ENCODE measurements at places on chromosomes 16 and 17. TPM values are rescaled to one million over a fixed set of nuclear protein-coding genes. Genes with fewer than 3 reads are reported as not detected.

DNA sequence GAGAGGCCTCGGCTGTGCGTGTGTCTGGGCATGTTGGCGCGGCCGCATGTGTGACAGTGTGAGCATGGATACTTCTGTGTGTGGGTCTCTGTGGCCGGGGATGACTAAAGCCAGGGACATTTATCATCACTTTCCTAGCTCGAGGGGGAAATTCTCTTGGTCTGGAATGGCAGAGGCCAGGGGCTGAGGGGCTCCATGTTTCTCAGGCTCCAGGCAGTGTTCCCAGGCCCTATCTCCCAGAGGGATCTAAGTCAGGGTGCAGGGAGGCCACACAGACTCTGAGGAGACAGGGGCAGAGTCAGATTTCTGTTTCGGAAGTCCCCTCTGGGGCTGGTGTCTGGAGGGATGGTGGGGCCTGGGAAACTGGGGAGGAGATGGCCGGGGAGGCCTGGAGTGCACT, 23.7 kb upstream of the SPNS2 start:
- no peak overlapping the region for H3K27ac ChIP-seq
- no peaks in the 10 kb centered on the region for H3K36me3 ChIP-seq
- H3K27me3 ChIP-seq, result no peaks in the 10 kb centered on the region
- DNase-seq, result no peak
- peaks cover 10% of the 10 kb centered on the region for H3K4me1 ChIP-seq

- no peak for DNase-seq
- no peak overlapping the region for H3K27ac ChIP-seq
- H3K4me3 ChIP-seq, result no peak overlapping the region
Measured at GRCh38 chr17:30372755-30373154, 6.0 kb upstream of the CPD start.

- DNase-seq, result no peak
- H3K36me3 ChIP-seq, result no peaks in the 10 kb centered on the region
- H3K27me3 ChIP-seq, result no peaks in the 10 kb centered on the region
- peaks cover 5% of the 10 kb centered on the region for H3K4me1 ChIP-seq
Measured at GRCh38 chr17:63504261-63504660, 18.9 kb upstream of the KCNH6 start.

DNA sequence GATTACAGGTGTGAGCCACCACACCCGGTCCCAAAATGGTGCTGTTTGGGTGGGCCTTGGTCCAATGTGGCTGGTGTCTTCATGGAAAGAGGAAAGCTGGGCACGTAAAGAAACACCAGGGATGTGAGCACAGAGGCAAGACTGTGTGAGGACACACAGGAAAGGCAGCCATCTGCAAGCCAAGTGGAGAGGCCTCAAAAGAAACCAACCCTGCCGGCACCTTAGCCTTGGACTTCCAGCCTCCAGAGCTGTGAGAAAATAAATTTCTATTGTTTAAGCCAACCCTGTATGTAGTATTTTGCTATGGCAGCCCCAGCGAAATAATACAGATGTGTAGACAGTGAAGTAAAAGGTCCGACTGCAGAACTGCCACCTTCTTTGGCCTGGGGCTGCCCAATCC, 68.7 kb downstream of the SLC39A11 start:
- DNase-seq, result no peak
- H3K27ac ChIP-seq, result no peak overlapping the region
- peaks cover 11% of the 10 kb centered on the region for H3K4me1 ChIP-seq
- no peaks in the 10 kb centered on the region for H3K36me3 ChIP-seq
- no peaks in the 10 kb centered on the region for H3K27me3 ChIP-seq

DNA sequence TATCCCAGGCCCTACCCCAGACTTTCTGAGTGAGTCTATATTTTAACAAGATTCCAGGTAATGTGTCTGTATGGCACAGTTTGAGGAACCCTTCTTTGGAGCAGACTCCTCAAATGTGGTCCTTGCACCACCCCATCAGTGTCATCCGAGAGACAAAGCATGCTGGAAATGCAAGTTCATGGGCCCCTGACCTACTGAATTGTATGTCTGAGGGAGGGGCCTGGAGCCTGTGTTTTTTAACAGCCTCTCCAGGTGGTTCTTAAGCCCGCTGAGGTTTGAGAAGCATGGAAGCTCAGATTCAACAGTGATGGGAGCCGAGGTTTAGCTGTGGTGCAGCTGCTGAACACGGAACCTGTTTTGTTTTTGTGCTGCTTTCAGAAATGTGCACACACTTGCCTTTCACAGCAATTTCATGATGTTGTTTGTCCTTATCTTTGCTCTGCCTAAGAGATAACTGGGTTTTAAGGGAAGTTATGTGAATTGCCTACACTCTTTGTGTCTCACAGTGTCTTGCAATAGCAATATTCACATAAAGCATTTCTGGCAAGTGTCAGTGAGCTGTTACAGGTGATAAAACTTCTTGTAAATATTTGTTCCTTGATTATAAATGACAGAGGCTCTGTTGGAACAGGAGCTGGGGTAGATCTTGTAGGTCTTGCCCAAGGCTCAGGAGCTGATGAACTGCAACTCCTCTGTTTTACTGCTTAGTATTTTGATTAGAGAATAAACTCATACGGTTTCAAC, 32.0 kb upstream of the IL34 start:
- no peak for DNase-seq
- H3K4me3 ChIP-seq, result no peak overlapping the region
- no peaks in the 10 kb centered on the region for H3K27me3 ChIP-seq
- H3K4me1 ChIP-seq, result no peaks in the 10 kb centered on the region
- no peak overlapping the region for H3K27ac ChIP-seq

GRCh38 chr16:47073223-47074155, 70.3 kb downstream of the NETO2 start:
- no peak for DNase-seq
- H3K27ac ChIP-seq, result no peak overlapping the region
- no peaks in the 10 kb centered on the region for H3K4me1 ChIP-seq
- H3K27me3 ChIP-seq, result no peaks in the 10 kb centered on the region
- H3K36me3 ChIP-seq, result no peaks in the 10 kb centered on the region

DNA sequence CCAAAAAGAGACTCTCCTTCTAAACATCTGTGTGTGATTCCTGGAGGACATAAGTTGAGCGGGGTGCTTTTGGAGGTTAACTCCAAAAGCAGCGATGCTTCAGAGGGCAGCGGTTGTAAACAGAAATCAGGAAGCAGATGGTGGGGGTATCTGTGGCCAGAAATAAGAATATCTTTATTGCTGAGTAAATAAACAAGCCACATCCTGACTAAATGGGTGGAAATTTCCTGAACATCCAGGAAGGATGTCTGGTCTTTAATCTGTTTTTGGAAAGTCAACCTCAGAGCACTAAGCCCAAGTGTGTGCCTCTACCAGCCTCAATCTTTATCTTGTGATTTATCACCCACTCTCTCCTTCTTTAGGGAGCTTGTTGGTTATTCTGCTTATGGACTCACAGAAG, 123.3 kb downstream of the CDH13 start:
- no peaks in the 10 kb centered on the region for H3K4me1 ChIP-seq
- no peak overlapping the region for H3K27ac ChIP-seq
- no peaks in the 10 kb centered on the region for H3K27me3 ChIP-seq
- H3K36me3 ChIP-seq, result no peaks in the 10 kb centered on the region

- no peaks in the 10 kb centered on the region for H3K4me1 ChIP-seq
- H3K27me3 ChIP-seq, result no peaks in the 10 kb centered on the region
- H3K36me3 ChIP-seq, result no peaks in the 10 kb centered on the region
- H3K27ac ChIP-seq, result no peak overlapping the region
- H3K4me3 ChIP-seq, result no peak overlapping the region
Measured at GRCh38 chr17:70405492-70406220, 236.3 kb downstream of the KCNJ2 start.

DNA sequence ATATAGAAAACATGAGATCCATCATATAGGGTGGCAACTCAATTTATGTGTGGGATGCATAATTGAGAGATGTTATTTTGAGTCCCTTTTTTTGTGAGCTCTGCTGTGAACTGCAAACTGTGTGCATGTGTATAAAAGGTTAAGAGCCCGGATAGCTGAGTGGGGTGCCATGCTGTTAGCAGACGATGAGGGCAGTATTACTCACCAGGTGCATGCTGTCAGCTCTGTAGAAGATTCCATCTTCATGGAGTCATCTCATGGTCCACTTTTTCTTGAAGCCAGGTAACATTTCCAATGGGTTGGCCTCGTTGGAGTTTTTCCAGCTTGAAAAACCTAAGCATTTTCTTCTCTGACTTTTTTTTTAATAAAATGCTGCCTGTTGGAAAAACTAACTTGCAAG, 43.0 kb upstream of the RHBDL3 start:
- no peak overlapping the region for H3K27ac ChIP-seq
- no peaks in the 10 kb centered on the region for H3K4me1 ChIP-seq
- DNase-seq, result no peak
- H3K36me3 ChIP-seq, result no peaks in the 10 kb centered on the region

GRCh38 chr17:33667052-33667509, 374.0 kb upstream of the ASIC2 start:
- H3K27me3 ChIP-seq, result peaks cover 33% of the 10 kb centered on the region
- H3K4me1 ChIP-seq, result no peaks in the 10 kb centered on the region
- H3K27ac ChIP-seq, result no peak overlapping the region

DNA sequence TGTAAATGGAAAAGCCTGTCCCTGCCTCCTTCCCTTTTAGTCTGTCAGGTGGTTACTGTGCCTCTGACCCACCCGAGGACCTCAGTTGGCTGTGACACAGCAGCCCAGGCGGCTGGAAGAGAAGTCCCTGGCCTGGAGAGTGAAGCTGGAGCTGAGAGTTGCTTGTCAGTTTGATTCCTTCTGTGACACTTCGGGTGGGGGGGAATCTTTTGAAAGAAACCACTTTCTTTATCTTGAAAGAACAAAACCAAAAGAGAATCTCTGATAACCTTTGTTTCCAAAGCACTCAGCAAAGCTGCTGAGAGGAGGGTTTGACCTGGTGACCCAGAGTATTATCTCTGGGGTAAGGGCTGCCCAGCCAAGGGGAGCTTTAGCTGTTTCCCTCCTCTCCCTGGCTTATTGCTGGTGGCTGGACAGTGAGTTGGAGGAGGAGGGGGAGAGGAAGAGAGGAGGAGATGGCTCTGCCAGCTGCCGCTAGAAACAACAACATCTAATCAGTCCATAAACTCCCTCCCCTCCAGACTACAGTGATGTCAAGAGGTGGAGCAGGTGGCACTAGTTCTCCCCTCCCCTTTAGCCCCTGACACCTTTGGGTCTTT, 34.0 kb downstream of the YPEL2 start:
- no peak for DNase-seq
- H3K4me1 ChIP-seq, result peaks cover 100% of the 10 kb centered on the region
- peak overlapping the region; percentile 90 for H3K27ac ChIP-seq
- H3K36me3 ChIP-seq, result no peaks in the 10 kb centered on the region
- no peak overlapping the region for H3K4me3 ChIP-seq
- H3K27me3 ChIP-seq, result no peaks in the 10 kb centered on the region

GRCh38 chr17:2180768-2181167, 122.8 kb downstream of the SMG6 start:
- peaks cover 2% of the 10 kb centered on the region for H3K36me3 ChIP-seq
- H3K27ac ChIP-seq, result peak overlapping the region; percentile 88
- H3K4me3 ChIP-seq, result no peak overlapping the region
- no peaks in the 10 kb centered on the region for H3K27me3 ChIP-seq
- DNase-seq, result no peak

DNA sequence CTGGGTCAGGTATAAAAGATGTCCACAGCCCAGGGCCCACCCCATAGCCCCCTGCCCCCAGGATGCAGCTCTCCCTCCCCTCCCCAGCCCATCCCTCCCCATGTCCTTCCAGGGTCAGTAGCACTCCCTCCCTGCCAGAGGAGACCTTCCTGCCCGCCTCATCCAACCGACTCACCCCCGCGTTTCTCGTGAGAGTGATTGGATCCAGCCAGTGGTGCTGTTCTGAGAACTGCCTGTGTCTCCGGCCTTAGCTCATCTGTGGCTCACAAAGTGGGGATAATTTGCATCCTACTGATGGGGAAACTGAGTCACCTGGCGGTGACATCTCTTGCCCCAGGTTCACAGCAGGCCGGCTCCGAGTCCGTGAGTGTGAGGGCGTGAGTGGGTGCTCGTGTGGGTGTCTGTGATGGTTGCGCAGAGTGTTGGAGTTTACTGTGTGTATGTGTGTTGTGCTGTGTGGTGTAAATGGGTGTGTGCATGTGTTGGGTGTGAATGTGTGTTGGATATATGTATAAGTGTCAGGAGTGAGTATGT, 90.7 kb upstream of the GSE1 start:
- peaks cover 70% of the 10 kb centered on the region for H3K4me1 ChIP-seq
- no peaks in the 10 kb centered on the region for H3K36me3 ChIP-seq
- no peak for DNase-seq
- H3K27ac ChIP-seq, result no peak overlapping the region
- no peak overlapping the region for H3K4me3 ChIP-seq

DNA sequence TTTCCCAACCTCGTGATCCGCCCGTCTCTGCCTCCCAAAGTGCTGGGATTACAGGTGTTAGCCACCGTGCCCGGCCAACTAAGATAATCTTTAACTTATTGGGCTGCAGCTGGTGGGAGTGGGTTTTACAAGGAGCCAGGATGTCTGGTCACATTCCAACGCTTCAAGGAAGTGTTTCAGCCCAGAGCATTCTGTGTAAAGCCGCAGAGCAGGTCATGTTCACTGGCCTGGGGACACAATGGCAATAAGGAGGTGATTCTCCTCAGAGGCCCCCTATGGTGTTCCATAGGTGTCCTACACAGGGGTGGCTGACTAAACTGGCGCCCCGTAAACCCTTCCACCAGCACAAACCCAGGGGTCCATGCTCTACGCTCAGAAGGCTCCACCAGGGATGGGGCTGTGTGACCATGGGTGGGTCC, 1.2 kb downstream of the QPRT start:
- H3K36me3 ChIP-seq, result no peaks in the 10 kb centered on the region
- H3K4me1 ChIP-seq, result no peaks in the 10 kb centered on the region
- no peaks in the 10 kb centered on the region for H3K27me3 ChIP-seq
- DNase-seq, result no peak
- H3K4me3 ChIP-seq, result no peak overlapping the region
- H3K27ac ChIP-seq, result no peak overlapping the region

DNA sequence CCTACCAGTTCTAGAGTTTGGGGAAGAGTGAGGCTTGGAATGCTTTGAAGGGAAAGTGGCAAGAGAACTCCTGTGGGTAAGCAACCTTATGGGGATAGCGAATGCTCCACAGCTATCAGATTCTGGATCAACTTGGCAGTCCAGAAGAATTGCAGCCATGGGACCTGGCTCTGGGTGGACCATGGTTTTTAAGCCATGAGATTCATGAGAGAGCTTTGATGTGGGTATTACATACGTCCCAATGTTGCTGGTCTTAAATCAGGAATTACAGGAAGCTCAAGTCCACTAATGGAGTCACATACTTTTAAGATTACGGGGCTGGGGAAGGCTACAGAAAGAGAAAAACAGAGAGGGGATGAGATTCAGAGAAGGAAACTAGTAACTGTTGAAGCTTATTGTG, 142.5 kb upstream of the ELAC2 start:
- H3K36me3 ChIP-seq, result no peaks in the 10 kb centered on the region
- H3K4me1 ChIP-seq, result no peaks in the 10 kb centered on the region
- H3K27me3 ChIP-seq, result no peaks in the 10 kb centered on the region
- no peak overlapping the region for H3K4me3 ChIP-seq
- DNase-seq, result no peak
- no peak overlapping the region for H3K27ac ChIP-seq

Gene KRT35
- not detected for total RNA-seq

Gene CDRT15
- not detected for total RNA-seq

Gene MARVELD3
- 8.9 TPM for total RNA-seq
